ENCODE measurements at places on chromosomes 6 and 20. TPM values are rescaled to one million over a fixed set of nuclear protein-coding genes. Genes with fewer than 3 reads are reported as not detected.
A peak's percentile ranks its signal among the peaks of the same experiment; 100 is the strongest.

ELOVL2 gene
- total RNA-seq: not detected

ASIP gene
- not detected for total RNA-seq

HCK gene
- 6.3 TPM for total RNA-seq

- H3K4me1 ChIP-seq: no peaks in the 10 kb centered on the region
- no peak overlapping the region for H3K27ac ChIP-seq
- H3K27me3 ChIP-seq: no peaks in the 10 kb centered on the region
- H3K4me3 ChIP-seq: no peak overlapping the region
- no peaks in the 10 kb centered on the region for H3K36me3 ChIP-seq
- DNase-seq: no peak
Observed at GRCh38 chr20:22758815-22759214, 174.4 kb upstream of the FOXA2 start.

DNA sequence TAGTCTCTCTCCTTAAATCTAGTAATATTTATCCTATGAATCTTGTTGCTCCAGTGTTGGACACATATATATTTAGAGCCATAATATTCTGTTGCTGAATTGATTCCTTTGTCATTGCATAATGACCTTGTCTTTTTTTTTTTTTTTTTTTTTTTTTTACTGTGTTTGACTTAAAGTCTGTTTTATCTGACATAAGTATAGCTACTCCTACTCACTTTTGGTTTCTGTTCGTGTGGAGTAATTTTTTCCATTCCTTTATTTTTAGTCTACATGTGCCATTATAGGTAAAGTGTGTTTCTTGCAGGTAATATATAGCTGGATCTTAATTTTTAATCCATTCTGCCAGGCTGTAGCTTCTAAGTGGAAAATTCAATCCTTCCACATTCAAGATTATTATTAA is 166.5 kb downstream of the GMDS start:
- no peak for DNase-seq
- no peak overlapping the region for H3K4me3 ChIP-seq
- peaks cover 3% of the 10 kb centered on the region for H3K27me3 ChIP-seq
- H3K27ac ChIP-seq: no peak overlapping the region

GRCh38 chr20:63332488-63333240 is 28.5 kb downstream of the CHRNA4 start:
- no peaks in the 10 kb centered on the region for H3K36me3 ChIP-seq
- no peaks in the 10 kb centered on the region for H3K4me1 ChIP-seq
- H3K27ac ChIP-seq: no peak overlapping the region
- H3K27me3 ChIP-seq: no peaks in the 10 kb centered on the region
- DNase-seq: no peak

- H3K4me3 ChIP-seq: no peak overlapping the region
- no peaks in the 10 kb centered on the region for H3K4me1 ChIP-seq
- H3K36me3 ChIP-seq: no peaks in the 10 kb centered on the region
- no peak overlapping the region for H3K27ac ChIP-seq
- H3K27me3 ChIP-seq: no peaks in the 10 kb centered on the region
Observed at GRCh38 chr20:15760001-15760621, 813.1 kb downstream of the KIF16B start.

- peaks cover 9% of the 10 kb centered on the region for H3K4me1 ChIP-seq
- DNase-seq: no peak
- no peaks in the 10 kb centered on the region for H3K27me3 ChIP-seq
- no peaks in the 10 kb centered on the region for H3K36me3 ChIP-seq
Observed at GRCh38 chr6:714100-714499, 21.2 kb upstream of the EXOC2 start.

DNA sequence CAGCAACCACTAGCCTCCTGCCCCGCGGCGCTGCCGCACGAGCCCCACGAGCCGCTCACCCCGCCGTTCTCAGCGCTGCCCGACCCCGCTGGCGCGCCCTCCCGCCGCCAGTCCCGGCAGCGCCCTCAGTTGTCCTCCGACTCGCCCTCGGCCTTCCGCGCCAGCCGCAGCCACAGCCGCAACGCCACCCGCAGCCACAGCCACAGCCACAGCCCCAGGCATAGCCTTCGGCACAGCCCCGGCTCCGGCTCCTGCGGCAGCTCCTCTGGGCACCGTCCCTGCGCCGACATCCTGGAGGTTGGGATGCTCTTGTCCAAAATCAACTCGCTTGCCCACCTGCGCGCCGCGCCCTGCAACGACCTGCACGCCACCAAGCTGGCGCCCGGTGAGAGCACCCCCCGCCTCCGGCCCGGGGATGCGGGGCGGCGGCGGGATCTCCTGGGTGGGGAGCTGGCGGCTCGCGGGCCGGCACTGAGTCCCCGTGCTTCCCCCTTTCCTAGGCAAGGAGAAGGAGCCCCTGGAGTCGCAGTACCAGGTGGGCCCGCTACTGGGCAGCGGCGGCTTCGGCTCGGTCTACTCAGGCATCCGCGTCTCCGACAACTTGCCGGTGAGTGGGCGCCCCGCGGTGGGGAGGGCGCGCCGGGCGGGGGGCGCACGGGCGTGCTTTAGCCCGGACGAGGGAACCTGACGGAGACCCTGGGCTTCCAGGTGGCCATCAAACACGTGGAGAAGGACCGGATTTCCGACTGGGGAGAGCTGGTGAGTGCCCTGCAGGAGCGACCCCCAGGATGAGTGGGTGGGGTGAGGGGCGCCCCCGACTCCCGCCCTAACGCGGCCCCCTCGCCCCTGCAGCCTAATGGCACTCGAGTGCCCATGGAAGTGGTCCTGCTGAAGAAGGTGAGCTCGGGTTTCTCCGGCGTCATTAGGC is 585 bp downstream of the PIM1 start:
- H3K27ac ChIP-seq: peak overlapping the region; percentile 75
- peak overlapping the region; percentile 92 for H3K4me3 ChIP-seq
- peaks cover 37% of the 10 kb centered on the region for H3K4me1 ChIP-seq
- H3K27me3 ChIP-seq: no peaks in the 10 kb centered on the region
- DNase-seq: peak; percentile 62
- peaks cover 42% of the 10 kb centered on the region for H3K36me3 ChIP-seq

- no peaks in the 10 kb centered on the region for H3K27me3 ChIP-seq
- H3K4me1 ChIP-seq: no peaks in the 10 kb centered on the region
- no peak overlapping the region for H3K27ac ChIP-seq
- H3K36me3 ChIP-seq: no peaks in the 10 kb centered on the region
- no peak for DNase-seq
Observed at GRCh38 chr20:14729390-14729789, 392.0 kb upstream of the FLRT3 start.

TINAG gene
- total RNA-seq: not detected

LZTS3 gene
- 3.3 TPM for total RNA-seq

DNA sequence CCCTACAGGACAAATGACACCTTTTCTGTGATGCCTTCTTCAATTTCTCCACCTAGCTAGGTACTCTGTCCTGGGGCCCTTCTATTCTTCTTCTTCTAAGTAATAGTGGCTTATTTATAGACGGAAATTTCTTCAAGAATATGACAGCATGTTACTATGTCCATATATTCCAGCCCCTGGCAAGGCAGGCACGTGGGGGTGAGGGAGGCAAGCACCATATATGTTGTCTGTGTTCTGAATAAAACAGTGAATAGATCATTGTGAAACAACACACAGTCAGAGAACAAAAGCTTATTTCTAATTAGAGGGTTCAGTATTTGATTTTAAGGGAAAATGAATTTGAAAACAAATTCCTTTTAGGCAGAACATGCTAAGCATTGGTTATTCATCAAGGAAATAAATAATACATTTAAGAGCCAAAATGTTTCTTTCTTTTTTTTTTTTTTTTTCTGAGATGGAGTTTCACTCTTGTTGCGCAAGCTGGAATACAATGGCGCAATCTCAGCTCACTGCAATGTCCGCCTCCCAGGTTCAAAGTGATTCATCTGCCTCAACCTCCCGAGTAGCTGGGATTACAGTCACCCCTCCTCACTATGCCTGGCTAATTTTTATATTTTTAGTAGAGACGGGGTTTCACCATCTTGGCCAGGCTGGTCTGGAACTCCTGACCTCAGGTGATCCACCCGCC is 6.2 kb downstream of the HEBP2 start:
- no peak overlapping the region for H3K4me3 ChIP-seq
- no peak for DNase-seq
- H3K36me3 ChIP-seq: peaks cover 69% of the 10 kb centered on the region
- no peaks in the 10 kb centered on the region for H3K27me3 ChIP-seq
- no peaks in the 10 kb centered on the region for H3K4me1 ChIP-seq

- peak overlapping the region; percentile 97 for H3K27ac ChIP-seq
- DNase-seq: peak; percentile 90
- peaks cover 2% of the 10 kb centered on the region for H3K36me3 ChIP-seq
Observed at GRCh38 chr6:29887819-29888776, 54.2 kb upstream of the HLA-A start.

- H3K4me3 ChIP-seq: no peak overlapping the region
- no peak for DNase-seq
- H3K27ac ChIP-seq: no peak overlapping the region
- H3K4me1 ChIP-seq: peaks cover 27% of the 10 kb centered on the region
- peaks cover 70% of the 10 kb centered on the region for H3K36me3 ChIP-seq
Observed at GRCh38 chr20:46063151-46063550, 26.6 kb downstream of the NCOA5 start.

DNA sequence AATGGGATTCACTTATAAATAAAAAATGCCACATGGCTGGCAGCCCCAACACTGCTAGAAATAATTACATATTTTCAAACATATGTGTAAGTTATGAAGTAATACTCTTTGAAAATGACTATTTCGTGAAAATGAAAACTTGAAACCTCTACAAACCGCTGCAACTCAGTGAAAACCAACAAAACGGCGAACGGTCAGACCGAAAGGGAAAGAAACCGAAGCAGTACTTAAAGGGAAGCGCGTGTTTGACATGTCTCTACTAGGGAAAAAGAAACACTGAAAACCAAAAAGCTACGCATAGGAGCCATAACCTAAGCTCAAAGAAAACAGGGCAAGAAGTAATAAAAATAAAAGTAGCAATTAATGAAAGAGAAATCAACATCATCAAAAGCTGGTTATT is 121.0 kb upstream of the GGTLC1 start:
- DNase-seq: no peak
- no peaks in the 10 kb centered on the region for H3K4me1 ChIP-seq
- no peaks in the 10 kb centered on the region for H3K27me3 ChIP-seq
- peak overlapping the region; percentile 19 for H3K27ac ChIP-seq
- no peaks in the 10 kb centered on the region for H3K36me3 ChIP-seq

GRCh38 chr6:146955570-146955969 is 248.6 kb upstream of the STXBP5 start:
- H3K4me1 ChIP-seq: no peaks in the 10 kb centered on the region
- H3K4me3 ChIP-seq: no peak overlapping the region
- no peaks in the 10 kb centered on the region for H3K36me3 ChIP-seq
- DNase-seq: no peak
- no peak overlapping the region for H3K27ac ChIP-seq

DNA sequence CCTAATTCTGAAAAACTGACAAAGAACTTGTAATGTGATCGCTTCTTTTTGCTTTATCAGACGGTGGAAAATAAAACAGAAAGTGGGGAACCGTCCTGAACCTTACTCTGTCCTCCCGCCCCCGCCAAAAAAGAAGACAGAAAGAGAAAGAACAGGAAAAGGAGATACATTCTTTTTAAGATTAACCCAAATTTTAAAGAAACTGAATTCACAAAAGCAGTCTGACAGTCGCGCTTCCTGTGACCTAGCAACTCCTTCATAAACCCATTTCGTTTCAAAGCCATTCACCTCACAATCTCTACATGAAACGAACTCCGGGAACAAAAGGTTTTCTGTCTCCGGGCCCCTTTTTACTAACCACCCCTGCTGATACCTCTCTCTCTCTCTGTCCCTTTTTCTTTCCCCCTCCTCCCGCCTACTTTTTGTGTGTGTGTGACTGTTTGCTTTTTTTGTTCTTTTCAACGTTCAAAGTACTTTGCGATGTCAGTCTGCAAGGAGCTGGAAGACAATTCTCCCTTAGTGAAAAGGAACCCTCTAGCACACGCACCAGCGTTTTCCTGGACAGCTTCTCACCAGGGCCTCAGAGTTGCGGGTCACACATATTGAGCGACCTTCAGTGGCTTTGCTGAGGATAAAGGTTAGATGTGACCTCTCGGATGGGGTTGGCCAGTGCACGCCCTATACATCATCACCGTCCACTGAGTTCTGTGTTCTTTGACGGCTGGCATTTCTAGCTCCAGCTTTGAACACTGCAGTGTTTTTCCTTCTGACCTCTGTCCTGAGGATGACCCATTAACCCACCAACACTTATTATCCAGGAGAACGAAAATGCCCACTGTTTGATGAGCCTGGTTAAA is 530 bp upstream of the NEDD9 start:
- DNase-seq: peak; percentile 34
- no peaks in the 10 kb centered on the region for H3K36me3 ChIP-seq
- H3K4me3 ChIP-seq: peak overlapping the region; percentile 59
- H3K27ac ChIP-seq: peak overlapping the region; percentile 95

MEP1A gene
- not detected for total RNA-seq
